Stimulated activated CD4-positive, alpha-beta T cell treated with anti-CD3 and anti-CD28 coated beads, Interleukin-1b, Interleukin-23, amount 100 ng/mL, for 1 hour (primary cell): ENCODE measurements at places on chromosomes 3 and 15.

DNA sequence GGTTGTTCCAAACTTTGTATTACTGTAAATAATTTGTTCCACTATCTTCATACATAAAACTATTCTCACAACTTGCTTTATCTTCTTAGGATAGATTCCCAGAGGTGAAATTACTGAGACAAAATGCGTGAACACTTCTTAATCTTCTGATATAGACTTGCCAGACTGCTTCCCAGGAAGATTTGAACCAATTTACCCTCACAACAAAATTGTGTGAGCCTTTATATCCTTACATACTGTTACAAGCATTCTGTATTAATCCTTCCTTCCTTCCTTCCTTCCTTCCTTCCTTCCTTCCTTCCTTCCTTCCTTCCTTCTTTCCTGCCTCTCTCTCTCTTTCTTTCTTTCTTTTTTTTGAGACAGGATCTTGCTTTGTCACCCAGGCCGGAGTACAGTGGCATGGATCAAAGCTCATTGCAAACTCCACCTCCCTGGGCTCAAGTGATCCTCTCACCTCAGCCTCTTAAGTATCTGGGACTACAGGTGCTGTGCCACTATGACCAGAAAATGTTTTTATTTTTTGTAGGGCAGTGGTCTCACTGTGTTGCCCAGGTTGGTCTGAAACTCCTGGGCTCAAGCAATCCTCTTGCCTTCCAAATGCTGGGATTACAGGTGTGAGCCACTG, 57.1 kb upstream of the SSR3 start:
- no peak for DNase-seq

GRCh38 chr3:155217591-155217990, 75.9 kb downstream of the STRIT1 start:
- no peak for DNase-seq

- DNase-seq, result no peak
Observed at GRCh38 chr3:156908398-156908797, 82.2 kb downstream of the LEKR1 start.

GRCh38 chr3:72625602-72626337, 222.5 kb downstream of the SHQ1 start:
- DNase-seq, result no peak

DNA sequence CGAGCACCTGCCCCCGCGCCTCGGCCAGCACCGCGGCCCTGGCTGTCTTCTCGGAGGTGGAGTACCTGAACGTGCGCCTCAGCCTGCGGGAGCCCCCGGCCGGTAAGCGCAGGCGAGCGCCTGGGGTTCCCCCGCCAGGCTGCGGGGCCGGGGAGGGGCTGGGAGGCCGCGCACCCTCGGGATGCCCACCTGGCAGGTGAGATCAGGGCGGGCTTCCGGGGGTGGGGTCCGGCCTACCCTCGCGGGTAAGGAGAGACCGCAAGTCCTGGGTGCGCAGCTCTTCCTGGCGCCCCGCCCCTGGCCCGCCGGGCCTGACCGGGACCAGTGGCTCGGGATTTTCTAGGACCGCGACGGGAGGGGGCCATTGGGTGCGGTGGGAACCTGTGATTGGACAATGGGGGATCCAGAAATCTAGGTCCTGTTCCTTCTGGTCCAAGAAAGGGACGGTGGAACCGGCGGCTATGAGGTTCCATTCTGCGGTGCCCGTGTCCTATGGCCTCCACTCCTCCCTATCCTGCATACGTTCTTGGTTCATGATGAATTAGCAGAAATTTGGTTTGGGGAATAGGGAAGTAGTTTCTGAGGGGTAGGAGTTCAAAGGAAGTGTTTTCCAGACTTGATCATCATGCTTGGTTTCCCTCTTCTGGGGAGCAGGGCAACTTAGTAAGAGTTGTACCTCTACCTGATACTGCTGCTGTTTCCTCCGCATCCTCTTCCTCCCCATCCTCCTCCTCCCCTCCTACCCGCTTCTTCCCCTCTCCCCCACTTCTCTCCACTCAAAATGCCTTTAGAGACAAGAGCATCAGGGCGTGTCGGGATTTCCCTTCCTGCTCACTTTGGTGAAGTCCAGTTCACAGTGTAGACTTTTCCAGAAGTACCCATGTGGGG, 808 bp downstream of the ARRDC4 start:
- peak; percentile 8 for DNase-seq

DNA sequence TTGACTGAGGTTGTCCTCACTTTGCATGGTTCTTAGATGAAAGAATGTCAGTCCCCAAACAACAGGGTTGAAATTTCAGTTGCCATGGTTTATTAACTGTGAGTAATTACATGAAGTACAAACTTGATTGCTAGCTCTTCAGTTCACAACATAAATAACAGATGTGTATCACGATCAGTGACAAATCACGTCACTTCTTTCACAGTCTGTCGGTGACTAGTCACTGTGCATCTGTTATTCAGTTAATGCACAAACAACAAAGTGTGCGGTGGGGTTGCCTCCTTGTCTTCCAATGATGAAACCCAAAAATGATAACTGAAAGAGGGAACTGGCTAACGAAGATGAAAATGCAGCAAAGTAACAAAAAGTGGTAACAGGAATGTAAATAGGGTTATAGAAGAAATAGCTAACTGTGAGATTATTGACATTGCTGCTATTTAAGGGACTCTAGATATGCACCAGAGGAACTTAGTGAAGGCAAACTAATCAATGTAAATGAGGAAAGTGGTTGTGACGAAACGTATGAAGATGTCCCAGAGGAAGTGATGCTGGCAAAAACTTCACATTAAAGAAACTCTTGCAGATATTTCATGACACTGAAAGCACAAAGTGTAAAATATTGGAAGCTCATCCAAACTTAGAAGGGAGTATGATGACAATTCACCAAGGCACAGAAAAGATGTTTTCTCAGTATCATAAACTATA, 159.3 kb downstream of the WDR76 start:
- DNase-seq, result no peak

- no peak for DNase-seq
Observed at GRCh38 chr3:134001251-134001650, 28.5 kb downstream of the SLCO2A1 start.

DNA sequence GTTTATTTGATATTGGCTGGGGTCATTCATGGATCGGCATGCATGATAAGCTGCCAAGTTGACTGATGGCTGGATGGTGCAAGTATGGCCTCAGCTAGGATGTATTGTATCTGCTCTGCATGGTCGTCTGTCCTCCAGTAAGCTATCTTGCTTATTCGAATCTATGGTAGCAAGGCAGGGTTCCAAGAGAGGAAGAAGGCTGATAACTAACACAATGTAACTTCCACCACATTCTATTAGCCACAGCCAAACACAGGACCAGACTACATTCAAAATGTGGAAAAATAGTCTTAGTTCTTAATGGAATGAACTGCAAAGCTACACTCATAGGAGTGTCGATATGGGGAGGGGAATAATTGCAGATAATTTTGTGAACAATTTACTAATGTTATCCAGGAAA, 175.2 kb downstream of the ARPP21 start:
- DNase-seq, result no peak

DNA sequence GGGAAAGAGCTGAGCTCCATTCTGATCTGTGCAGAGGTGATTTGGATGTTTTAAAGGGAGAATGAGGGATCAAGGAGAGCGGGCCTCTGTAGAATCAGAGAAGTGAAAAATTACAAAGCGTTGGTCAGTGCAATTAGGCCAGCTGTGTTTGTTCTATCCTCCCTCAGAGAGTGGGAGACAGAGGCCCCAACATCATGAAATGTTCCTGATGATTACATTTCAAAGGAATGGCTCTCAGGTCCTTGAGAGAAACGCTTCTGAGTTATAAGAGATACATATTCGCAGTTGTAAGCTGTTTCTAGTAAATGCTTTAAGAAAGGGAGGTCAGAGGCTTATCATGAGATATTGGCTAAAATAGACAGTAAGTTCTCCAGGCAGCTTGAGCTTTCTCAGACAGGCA, 15.7 kb upstream of the CAND2 start:
- no peak for DNase-seq

DNA sequence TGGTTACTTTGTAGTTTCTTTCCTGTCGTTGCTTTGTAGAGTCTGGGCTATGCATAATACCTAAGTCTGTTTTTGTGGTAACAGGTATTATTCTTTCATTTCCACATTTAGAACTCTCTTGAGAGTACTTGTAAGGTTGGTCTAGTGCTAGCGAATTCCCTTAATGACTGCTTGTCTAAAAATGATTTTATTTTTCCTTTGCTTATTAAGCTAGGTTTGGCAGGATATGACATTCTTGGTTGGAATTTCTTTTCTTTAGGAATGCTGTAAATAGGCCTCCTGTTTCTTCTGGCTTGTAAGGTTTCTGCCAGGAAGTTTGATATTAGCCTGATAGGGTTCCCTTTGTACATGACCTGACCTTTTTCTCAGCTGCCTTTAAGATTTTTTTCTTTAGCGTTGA, 70.1 kb upstream of the SGO1 start:
- DNase-seq, result no peak

DNA sequence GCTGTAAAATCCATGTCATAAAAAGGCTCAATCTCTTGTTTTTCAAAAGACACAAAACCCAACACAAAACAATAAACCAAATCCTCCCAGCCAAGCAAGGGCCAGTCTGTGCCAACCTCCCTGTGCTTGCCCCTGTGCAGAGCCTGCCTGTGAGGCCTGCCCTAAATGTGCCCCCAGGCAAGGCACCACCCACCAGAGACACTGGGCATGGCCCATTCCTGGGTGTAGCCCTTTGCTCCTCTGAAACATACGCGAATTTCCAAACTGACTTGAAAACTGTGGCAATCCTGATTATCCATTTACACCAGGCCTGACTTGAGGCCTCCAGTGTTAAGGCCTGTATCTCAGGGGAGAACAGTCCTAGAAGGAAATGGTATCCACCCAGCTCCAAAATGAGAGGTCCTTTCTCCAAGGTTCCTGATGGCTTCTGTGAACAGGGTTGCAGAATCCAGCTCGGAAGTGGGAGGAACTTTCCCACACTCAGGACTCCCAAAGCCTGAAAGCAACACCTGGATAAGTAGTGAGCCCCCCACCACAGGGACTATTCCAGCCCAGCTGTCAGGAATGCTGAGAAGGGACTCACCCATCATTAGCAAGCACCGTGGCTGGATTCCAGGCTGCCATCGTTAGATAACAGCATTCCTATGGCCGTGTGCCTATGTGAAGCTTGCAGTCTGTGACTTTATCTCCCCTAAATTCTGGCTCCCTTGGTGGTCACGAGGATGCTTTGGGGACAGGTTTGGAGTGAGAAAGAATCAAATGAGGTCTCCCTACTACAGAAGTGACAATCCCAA, 61.8 kb downstream of the CACNA2D2 start:
- no peak for DNase-seq

DNA sequence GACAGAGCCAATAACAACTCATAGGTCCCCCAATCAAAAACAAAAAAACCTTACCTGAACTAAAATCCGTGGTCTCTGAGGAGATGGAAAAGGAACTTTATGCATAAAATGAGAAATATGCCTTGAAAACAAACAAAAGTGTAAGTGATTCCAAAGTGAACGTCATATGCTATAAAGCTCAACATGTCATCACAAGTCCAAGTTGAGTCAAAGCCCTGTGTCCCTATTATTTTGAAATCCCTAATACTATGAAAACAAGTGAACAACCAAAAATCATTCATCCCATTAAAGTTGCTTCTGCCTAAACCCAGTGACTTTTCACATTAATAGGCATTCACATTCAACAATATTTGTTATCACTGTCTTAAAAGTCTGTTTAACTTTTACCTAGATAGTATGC, 59.4 kb downstream of the DENND4A start:
- DNase-seq, result no peak

DNA sequence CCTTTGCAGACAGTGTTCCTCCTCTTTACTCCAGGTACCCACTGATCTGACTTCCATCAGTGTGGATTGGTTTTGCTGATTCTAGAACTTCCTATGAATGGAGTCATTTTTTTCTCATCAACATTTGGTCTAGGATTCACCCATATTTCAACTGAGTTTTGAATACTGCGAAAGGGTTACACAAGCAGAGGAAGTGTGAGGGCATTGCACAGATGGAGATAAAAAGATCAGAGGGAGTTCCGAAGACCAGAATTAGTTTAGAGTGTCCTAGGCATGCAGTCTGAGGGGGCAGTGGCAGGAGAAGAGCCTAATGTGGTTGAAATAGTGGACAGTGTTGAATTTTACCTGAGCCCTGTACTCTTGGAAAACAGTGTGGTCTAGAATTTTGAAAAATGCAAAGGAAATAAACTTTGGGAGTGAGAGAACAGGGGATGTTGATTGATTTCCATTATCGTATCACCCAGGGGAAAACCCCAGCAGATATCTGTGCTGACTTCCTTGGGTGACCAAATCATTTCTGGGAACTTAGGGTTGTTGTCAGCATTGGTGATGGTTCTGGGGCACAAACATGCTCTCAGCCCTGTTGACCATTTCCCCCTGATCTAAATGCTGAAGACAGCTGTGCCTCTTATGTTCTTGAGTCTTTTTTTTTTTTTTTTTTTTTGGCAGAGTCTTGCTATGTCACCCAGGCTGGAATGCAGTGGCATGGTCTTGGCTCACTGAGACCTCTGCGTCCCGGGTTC, 327.4 kb upstream of the LRRFIP2 start:
- DNase-seq, result no peak

- no peak for DNase-seq
Observed at GRCh38 chr3:38645076-38645475, 4.4 kb downstream of the SCN5A start.

- DNase-seq, result no peak
Observed at GRCh38 chr3:197549261-197549885, 6.4 kb downstream of the BDH1 start.

GRCh38 chr3:46520531-46520930, 22.8 kb downstream of the RTP3 start:
- DNase-seq, result no peak

DNA sequence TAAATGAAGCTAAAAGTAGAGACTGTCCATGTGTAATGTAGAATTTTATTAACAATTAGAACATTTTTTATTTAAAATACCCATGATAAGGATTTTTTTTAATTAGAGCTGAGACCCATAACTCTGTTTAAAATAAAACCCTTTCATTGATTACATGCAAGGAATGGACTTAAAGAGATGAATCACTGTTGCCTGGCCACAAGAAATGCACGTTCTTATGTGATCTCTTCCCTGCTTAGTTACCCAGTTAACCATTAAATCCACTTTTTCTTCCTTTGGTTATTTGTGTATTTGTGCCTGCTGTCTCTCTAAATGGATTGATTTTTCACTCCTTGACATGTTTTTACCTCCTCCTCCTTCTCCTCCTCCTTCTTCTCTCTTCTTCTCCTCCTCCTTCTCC, 83.3 kb upstream of the SLITRK3 start:
- DNase-seq, result no peak

- no peak for DNase-seq
Observed at GRCh38 chr15:82650046-82650670, 3.0 kb upstream of the CPEB1 start.

- no peak for DNase-seq
Observed at GRCh38 chr3:78277801-78278200, 1237.9 kb downstream of the ROBO2 start.

GRCh38 chr3:32401556-32402081, 10.0 kb downstream of the CMTM7 start:
- no peak for DNase-seq

GRCh38 chr3:103968751-103969150, 1398.0 kb upstream of the ALCAM start:
- DNase-seq, result no peak

GRCh38 chr15:37032091-37032775, 68.1 kb downstream of the MEIS2 start:
- DNase-seq, result no peak
